ENCODE measurements at places on chromosomes 2 and 18.

DNA sequence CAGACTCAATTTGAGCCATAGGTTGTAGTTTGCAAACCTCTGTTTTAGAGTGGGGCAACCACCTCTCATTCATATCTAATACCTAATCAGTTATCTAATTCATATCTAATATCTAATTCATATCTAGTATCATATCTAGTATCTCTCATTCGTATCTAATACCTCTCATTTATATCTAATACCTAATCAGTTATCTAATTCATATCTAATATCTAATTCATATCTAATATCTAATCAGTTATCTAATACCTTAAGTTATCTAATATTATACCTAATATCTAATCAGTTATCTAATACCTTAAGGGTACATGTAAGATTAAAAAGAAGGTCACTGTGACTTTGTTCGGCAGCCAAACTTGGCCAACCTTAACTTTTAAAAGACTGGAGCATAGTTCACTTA, 403.4 kb upstream of the MMADHC start:
- no peak for DNase-seq

- no peak for DNase-seq
Measured at GRCh38 chr2:3051266-3051665, 326.4 kb downstream of the EIPR1 start.

GRCh38 chr18:22844628-22845027, 88.5 kb upstream of the RBBP8 start:
- DNase-seq: no peak

DNA sequence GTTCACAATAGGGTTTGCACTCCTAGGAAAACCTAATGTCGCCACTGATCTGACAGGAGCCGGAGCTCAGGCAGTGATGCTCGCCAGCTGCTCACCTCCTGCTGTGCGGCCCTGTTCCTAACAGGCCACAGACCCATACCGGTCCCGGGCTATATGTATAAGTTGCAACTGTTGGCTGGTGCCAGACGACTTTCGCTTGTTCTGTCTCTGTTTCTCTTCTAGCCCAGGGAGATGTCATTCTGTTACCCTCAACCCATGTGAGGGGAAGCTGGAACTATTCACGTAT, 170.3 kb downstream of the BCL2 start:
- no peak for DNase-seq

- no peak for DNase-seq
Measured at GRCh38 chr2:120470041-120470965, 124.4 kb downstream of the INHBB start.

- no peak for DNase-seq
Measured at GRCh38 chr2:15588329-15588919, 3.2 kb upstream of the DDX1 start.

DNA sequence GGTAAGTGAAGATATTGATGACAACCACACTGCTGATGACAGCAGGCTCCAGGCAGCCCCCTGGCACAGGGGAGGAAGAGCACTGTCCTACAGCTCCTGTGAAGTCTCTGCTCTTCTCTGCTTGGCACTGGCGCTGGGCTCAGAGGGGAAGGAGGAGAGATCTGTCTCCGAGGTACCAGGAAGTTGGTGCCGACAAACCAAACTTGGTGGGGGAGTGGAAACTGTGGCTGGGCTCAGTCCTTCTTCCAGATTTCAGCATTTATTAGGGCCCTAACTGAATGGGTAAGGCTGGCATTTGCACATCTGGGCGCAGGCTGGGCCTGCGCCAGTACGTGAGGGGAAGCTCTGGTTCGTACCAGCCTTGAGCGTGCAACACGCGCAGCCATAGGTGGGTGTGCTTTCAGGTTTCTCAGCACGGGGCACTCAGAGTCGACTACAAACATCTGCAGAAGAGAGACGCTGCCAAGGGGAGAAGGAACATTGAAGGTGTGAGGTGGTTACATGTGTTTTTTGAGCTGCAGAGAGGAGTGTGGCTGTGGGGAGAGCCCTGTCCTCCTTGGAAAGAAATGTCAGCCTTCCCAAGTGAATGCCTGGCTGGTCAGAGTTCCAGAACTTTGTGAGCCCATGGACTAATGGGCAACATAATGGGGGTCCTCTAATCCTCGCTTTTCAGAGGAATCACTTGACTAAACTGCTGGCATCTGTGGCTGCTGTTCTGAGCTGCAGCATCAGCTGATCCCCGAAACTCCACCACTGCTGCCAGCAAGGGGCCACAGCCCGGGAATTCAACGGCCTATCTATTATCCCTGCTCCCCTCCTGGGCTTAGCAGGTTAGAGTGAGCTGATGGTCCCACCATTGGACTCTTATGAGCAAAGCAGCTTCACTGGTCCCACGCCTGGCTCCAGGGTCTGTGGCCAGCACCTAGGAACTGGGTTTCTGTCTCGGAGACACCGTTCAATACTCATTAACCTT, 55.2 kb upstream of the SEMA4C start:
- no peak for DNase-seq

DNA sequence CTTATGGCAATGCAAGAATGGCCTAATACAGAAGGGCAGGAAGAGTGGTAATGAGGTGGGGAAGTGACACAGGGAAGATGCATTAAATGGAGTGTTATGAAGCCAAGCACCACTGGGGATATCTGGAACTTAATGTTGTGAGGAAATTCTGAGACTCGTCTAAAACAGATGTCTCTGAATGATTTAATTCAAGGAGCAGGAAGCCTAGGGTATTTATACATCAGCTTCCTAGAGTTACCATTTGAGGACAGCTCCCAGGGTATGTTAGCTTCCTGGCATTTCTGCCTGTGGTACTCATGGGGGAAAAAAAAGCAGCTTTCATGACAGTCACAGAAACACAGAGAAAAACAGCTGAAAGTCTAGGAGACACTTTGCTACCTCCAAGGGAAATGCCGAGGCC, 989.5 kb downstream of the CBLN2 start:
- no peak for DNase-seq

DNA sequence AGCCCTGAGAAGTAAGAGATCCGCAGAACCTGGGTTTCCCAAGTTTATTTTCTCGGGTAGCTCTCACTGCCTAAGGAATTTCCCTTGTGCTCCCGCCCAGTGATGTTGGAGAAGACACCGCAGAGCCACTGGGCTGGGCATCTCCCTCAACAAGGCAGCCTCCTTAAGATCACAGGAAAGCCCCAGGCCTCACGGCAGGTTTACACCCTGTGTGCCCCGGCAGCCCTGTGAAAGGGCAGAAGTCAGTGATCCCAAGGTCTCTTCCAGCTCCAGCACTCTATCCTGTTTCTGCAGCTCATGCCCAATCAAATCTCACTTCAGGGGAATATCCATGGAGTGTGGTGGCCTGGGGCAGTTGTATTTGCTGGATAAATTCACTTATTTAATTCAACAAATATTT, 66.5 kb downstream of the ACTR2 start:
- no peak for DNase-seq

GRCh38 chr2:239758279-239758877, 266.8 kb downstream of the NDUFA10 start:
- no peak for DNase-seq

GRCh38 chr2:9941196-9941995, 10.1 kb upstream of the GRHL1 start:
- no peak for DNase-seq

- DNase-seq: no peak
Measured at GRCh38 chr2:187959821-187960220, 331.9 kb upstream of the GULP1 start.

DNA sequence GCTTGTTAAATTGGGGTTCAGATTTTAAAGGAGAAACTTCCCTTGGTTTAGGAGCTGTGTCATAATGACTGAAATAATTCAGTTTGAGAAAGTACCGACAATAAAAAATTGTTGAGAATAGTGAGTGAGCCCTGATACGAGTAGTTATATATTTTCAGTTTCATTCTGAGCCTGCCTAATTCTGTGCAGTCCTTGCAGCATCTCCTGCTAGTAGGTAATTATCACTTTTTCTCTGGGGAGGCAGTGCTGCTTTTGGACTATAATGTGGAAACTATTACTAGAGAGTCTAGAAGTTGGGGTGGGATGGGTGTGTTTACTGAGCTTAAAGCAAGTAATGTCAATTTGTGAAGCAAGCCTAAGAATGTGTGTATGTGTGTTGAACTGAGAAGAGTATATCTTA, 21.7 kb downstream of the ZNF638 start:
- DNase-seq: no peak

DNA sequence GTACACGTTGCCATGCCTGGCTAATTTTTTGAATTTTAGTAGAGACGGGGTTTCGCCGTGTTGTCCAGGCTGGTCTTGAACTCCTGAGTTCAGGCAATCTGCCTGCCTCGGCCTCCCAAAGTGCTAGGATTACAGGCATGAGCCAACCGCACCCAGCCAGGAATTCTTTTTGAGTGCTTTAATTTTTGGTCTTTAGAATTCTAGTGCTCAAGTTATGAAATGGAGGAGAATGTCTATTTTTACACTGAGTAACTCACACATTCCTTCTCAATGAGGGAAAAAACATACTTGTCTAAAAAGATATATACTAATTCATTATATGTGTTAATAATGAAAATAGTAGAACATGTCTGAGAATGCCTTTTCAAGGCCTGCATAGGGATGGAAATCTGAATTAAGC, 8.5 kb downstream of the ZNF396 start:
- no peak for DNase-seq

DNA sequence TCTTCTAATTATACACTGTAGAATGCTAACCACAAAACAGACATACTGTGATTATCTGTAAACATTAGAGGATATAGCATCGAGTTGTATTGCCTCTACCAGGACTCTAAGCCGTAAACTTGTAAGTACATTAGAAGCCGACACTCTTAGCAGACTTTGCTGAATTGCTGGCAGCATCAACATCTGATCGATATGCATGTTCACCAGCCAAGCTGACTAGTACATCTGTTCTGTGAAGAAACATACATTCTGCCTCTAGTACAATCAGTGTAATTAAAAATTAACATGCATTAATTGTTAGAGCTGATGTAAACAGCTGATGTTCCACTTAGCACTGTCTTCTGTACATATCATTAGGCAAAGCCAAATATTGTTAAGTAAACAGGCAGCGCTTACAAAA, 502.2 kb downstream of the NR4A2 start:
- no peak for DNase-seq

DNA sequence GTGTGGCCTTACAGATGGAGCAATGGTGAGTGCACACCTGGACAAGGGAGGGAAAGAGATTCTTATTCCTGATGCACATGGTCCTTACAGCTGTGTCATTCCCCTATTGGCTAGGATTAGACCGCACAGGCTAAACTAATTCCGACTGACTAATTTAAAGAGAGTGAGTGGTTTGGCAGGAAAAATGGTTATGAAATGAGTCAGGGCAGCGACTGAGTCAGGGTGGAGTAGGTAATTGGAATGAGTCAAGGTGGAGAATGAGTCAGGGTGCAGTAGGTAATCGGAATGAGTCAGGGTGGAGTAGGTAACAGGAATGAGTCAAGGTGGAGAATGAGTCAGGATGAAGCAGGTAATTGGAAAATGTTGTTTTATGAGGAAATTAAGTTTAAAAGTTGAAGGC, 1353.7 kb upstream of the LRRTM1 start:
- DNase-seq: no peak

- no peak for DNase-seq
Measured at GRCh38 chr18:64401268-64402060, 252.6 kb upstream of the LINC00305 start.

GRCh38 chr2:73979021-73979420, 5.7 kb upstream of the TET3 start:
- DNase-seq: no peak

- DNase-seq: no peak
Measured at GRCh38 chr18:24064391-24065100, 50.0 kb downstream of the TTC39C start.

DNA sequence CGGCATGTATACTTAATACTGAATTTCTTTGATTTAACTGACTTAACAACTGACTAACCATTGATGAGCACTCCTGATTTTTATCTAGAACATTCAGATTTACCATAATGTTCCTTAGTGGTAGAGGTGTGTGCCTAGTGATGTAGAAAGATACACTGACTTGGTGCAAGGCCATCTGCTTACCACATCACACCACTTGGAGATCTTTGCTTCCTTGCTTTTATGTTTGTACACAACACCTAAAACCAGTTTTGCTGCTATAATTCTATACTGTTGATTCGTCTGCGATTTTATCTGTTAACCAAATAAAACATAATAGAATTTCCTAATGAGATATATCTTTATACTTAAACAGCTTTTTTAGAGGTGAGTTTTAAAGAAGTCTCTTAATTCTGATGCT, 3.9 kb upstream of the FARP2 start:
- DNase-seq: no peak

DNA sequence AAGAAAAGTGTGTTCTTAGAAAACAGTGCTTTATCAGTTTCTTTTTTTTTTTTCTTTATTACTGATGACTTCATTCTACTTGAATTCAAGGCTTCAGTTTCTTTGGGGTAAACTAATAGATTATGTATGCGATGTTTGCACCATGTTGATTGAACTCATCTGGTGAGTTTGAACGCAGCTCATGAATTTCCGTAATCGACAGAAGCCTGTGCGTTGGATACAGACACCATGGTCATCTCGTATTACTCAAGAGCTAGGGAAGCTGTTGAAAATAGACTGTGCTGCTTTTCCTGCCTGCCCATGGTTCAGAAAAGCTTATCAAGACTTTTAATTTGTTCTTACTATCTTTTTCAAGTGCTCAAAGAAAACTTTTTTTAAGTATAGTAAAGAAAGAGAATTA, 185.5 kb upstream of the NRP2 start:
- DNase-seq: no peak

GRCh38 chr18:56157541-56157940, 480.9 kb downstream of the TXNL1 start:
- DNase-seq: no peak

- peak; percentile 17 for DNase-seq
Measured at GRCh38 chr2:238852206-238852869, 4.5 kb downstream of the TWIST2 start.

DNA sequence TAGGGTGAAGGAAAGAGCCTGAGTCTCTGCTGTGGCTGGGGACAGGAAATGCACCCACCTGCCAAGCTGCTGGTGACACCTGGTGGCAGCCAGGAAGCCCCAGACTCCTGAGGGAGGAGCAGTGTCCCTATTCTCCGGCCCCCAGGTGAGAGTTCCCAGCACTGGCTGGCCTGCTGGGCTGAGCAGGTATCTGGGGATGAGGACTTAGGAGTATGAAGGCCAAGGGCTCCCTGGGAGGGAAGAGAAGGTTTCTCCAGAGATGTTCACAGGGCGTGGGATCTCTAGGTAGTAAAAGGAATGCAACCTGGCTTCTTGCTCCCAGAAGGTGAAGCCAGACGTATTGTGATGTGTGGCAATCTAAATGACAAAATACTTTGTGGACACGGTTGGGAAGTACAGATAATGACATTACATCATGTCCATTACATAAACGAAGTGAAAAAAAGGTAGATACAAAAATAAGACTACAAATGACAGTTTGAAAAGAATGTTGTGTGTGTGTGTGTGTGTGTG, 75.8 kb upstream of the SLC1A4 start:
- DNase-seq: no peak

GRCh38 chr2:25286025-25286400, 55.7 kb downstream of the DNMT3A start:
- no peak for DNase-seq

- peak; percentile 66 for DNase-seq
Measured at GRCh38 chr2:263774-264492, at the start of gene SH3YL1. TSS of gene SH3YL1 (minus strand) at chr2:264032. CDS start at chr2:263984, 48 bp downstream.

GRCh38 chr18:49861659-49862058, 48.3 kb upstream of the ACAA2 start:
- no peak for DNase-seq
